ENCODE measurements at places on chromosomes 4 and X.

DNA sequence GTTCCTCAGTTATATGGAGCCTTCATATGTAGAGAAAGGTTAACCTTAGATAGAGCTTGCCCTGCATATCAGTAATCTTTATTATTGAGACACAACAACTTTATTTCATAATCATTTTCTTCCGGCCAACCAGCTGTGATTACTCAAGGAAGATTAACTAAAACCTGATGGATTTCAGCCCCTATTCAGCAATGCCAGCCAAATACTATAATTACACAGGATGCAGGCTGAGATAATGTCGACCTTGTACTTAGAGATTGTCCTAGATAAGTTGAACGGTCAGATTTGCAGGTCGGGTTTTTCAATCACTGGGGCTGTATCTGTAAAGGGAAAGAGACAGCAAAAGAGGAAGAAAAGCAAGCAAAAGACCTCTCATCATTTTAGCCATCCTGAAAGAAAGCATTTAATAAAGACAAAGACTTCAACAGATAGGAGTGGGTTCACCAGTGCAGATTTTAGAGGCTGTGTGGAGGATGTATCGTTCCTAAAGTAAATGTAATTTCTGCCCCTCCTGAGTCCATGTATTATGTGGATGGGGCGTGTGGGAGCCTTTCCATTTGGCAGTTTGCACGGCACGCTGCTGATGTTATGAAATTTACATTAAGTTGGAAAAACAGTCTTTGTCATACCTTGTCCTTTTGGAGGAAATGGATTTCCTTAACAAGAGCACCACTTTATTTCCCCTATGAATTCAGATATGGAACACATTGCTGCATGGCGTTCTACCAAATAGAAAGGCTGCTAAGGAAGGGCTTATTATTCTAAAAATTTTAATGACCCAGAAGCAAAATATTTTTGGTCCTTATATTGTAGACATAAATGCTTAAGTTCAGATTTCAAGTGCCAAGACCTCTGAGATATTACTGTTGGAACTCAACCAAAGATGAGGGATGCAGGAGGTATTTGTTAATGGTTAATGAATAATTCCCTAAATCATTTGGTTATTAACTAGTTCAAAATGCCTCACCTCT is 496.7 kb downstream of the SPRY1 start:
- DNase-seq, result no peak

GRCh38 chr4:24274381-24274941 is 309.9 kb downstream of the DHX15 start:
- DNase-seq, result no peak

GRCh38 chrX:110383414-110383813 is 24.8 kb downstream of the RTL9 start:
- DNase-seq, result no peak

DNA sequence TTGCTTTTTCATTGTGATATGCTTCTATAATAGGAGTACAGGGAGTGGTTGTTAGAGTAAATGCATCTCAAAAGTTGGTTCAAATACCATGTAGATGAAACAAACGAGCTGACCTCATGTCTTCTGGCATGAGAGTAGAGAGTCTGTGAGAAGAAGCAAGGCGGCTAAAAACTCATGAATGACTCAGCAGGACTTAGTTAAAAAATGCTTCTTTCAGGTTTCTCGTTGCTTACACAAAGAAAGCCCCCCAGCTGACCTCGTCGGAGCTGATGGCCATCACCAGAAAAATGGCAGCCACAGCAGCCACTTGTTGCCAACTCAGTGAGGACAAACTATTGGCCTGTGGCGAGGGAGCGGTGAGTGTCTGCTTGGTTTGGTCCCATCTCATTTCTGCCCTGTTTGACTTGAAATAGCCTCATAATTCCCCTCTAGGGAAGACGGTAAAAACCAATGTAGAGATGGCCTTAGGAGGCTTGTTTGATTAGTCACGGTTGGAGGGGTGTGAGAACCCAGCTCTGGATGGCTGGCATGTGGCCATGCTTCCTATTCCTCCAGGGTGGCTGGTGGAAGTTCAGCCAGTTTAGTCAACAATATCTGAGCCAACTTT is 14.5 kb downstream of the AFP start:
- no peak for DNase-seq

GRCh38 chr4:114734594-114734993 is 136.0 kb downstream of the UGT8 start:
- DNase-seq, result peak; percentile 3

DNA sequence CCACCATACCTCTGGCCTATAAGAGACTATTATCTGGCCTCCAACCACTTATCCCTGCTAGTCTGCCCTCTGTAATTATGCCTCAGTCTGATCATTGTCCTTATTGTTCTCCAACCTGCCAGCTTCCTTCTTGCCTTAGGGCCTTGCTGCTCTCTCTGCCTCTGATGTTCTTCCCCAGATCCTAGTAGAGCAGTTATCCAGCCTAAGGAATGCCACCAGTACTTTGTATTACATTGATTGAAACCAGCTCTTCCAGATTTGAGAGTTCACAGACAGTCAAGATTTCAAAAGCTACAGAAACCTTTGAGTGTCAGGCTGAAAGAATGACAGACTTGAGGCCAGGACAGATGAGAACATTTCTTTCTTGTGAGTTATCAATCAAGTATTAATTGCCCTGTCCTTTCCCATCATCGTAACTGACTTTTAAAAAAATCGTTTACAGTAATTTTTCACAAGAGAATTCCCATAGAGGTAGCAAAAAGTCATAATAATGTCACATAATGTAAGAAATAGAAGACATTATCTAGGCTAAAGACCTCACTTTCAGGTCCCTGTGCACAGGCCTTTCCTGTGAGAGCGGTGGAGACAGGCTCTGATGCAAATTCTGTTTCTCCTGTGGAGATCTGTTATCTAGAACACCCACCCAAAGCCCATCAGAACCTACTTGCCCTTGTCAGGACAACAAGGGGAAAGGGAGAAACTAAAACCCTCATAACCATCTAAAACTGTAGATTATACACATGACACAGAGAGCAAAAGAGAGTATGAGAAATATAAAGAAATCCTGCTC is 64.1 kb upstream of the GUCY1A1 start:
- DNase-seq, result no peak

DNA sequence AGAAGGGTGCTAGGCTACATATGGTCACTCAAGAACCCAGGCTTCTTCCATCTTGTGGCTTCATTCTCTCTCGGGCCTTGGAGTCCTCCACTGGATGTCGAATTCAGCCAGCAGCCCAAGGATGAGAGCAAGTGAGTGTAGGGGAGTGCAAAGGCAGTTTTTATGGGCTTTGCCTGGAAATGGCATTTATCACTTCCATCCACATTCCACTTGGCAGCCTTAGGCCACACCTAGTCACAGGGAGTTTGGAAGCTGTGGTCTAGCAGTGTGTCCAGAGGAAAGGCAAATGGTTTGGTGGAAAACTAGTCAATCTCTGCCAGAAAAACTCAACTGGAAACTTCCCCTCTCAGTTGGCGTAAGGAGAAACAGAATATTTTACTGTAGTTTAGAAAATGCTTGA is 59.0 kb downstream of the NHS start:
- DNase-seq, result no peak

DNA sequence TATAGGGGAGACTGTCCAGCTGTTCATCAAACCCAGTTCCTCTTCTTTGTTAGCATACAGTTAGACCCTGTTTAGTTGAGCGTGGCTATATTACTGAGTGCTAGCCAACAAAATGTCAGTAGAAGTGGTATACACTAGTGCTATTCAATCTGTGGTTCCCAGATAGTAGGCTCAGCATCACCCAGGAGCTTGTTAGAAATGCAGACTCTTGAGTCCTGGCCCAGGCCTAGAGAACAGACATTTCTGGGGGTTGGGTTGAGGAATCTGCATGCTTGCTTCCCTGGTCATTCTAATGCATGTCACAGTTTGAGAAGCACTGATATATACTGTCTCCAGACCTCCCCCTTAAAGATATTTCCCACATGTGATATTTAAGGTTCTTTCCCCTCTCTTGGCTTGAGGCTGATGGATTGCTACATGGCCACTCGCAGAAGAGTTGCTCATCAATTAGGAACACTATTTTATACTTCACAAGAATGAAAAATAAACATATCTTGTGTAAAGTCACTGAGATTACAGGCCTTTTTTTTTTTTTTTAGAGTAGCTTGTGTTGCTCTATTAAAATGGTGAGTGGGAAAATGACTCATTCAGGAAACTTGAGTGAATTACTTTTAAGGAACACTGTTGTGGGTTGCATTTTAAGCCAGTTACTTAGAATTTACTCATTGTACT is 289.0 kb downstream of the STIM2 start:
- no peak for DNase-seq

DNA sequence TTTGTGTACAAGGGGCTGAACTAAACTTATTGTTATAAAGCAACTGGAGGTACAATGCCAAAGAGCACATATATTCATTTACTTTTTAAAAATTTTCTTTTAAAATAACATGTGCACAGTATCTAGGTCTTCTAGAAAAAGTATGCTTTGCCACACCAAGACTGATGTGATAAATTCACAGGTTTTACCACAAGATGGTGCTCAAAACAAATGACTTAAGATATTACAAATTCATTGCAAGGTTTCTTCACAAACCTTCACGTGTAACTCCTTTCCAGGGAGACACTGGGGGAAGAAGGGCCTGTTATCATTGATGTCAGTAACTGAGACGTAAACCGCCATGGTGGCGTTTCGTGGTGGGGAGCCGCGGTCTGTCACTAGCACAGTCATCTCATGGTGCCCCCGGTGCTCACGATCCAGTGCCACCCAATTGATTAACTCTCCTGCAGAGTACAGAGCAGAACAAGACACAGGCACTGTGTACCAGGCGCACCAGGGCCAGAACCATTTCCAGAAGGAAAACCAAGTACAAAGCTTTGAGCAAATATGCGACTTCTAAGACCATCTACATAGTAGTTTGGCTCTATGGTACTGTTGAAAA is 162.2 kb downstream of the DCHS2 start:
- DNase-seq, result peak; percentile 51

GRCh38 chr4:72786401-72786990 is 217.5 kb upstream of the ADAMTS3 start:
- DNase-seq, result no peak

- no peak for DNase-seq
These were observed 1.8 kb downstream of the FNIP2 start for GRCh38 chr4:158770671-158771070.

GRCh38 chrX:103831342-103831802 is 685 bp downstream of the RAB9B start:
- DNase-seq, result peak; percentile 56

DNA sequence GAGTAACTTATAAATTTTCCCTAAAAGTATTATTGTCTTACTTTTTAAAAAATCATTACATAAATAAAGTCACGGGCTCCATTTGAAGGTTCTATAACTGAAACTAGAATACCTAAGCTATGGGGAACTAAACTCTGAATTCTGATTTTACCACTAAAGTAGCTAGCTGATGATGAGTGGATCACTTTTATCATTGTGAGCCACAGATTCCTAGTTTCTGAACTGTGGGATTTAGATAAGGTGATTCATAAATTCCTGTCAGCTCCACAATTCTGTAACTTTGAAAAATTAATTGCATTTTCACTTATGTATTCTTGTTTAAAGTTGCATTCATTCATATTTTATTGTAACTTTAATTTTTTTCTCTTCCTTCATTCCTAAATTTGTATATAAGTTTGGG is 540.9 kb downstream of the GBA3 start:
- DNase-seq, result no peak

DNA sequence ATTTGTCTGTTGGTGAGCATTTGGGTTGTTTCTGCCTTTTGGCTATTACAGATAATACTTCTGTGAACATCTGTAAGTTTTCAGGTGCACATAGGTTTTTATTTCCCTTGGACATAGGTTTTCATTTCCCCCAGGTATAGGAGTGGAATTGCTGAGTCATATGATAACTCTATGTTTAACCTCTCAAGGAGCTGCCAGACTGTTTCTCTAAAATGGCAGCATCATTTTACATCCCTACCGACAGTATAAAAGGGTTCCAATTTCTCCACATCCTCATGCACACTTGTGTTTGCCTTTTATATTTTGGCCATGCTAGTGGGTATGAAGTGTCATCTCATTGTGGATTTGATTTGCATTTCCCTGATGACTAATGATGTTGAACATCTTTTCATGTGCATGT is 53.5 kb downstream of the TMEM164 start:
- DNase-seq, result no peak

GRCh38 chrX:134718105-134718965 is 60.1 kb upstream of the PLAC1 start:
- DNase-seq, result peak; percentile 81

DNA sequence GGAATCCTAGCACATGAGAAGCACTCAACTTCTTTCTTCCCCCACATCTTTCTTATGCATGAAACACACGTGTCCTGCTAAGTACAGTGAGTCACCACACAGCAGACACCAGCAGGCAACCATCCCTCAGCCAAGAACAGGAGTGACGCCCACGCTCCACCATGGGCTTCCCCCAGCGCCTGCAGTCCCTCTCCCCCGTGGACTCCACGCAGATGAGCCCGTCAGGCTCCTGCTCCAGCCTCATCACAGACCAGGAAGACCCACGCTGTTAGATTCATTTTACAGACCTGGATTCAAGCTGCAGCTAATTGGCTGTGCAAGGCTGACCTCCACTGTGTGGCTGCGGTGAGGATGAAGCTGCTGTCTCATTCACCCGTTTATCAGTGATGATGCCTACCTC is 16.7 kb downstream of the HMX1 start:
- no peak for DNase-seq
